ENCODE measurements at places on chromosomes 4 and X.
A peak's percentile ranks its signal among the peaks of the same experiment; 100 is the strongest.

- no peak for DNase-seq
Observed at GRCh38 chr4:2686379-2687265, 69.5 kb downstream of the TNIP2 start.

DNA sequence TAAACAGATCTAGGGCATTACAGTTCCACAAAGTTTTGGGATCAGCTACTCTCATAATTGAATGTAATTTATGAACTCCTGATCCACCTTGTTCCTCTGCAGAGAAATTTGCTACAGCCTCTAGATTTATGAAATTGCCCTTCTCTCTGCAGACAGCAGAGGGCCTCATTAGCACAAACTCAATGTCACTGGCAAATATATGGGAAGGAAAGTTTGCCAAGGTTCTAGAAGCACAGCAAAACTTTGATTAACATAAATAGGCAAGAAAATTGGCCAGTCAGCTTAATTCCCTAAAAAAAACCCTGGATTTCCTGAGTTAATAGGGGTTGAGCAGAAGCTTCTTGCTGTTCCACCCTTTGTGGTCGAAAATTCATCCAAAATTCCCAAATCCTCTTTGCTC is 31.5 kb downstream of the PRPS1 start:
- peak; percentile 32 for DNase-seq

GRCh38 chrX:12910423-12911121 is 4.2 kb downstream of the TLR8 start:
- DNase-seq: no peak

DNA sequence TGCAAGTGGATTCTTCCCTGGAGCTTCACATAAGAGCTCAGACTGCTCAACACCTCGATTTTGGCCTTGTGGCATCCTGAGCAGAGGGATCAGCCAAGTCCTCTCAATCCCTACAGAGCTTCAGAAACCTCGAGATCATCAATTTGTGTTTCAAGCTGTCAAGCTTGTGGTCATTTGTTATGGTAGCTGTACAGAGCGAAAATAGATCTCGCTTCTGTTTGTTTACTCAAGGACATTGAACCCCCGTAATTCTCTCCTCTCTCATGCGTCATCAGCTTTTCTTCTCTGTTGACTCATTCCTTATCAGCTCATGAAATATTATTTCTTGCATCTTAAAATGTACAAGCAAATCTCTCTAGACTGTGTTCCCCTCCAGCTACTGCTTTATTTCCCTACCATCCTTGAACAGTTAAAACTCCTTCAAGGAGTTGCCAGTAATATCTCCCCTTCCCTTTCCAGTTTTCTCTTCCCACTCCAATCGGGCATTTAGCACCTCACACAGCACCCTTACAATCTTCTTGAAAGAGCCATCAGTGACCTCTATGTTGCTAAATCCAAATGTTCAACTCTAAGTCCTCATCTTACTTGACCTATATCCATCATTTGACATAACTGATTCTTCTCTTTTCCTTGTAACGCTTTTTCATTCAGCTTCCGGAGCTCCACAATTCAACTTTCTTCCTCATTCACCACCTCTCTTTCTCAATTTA is 106.2 kb upstream of the FAT1 start:
- DNase-seq: no peak

GRCh38 chrX:10482261-10482660 is 138.1 kb downstream of the MID1 start:
- no peak for DNase-seq

- no peak for DNase-seq
Observed at GRCh38 chrX:139126493-139126892, 404.0 kb upstream of the F9 start.

DNA sequence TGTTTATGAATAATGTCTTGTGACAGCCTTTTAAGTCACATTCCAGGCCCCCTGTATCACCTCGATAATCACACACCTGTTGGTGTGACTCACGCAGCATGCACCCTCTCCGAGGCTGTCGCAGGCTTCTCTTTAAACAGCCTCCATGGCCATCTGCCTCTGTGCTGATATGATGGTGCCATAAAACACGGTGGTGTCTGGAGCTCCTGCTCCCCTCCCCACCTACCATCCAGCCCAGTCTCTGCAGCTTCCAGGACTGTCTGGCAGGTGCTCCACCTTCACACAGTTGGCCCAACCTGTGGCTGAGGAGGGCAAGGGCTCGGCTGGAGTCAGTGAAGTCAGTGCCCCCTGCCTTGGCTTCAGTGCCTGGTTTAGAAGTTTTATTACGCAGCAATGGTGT is 173.8 kb upstream of the RPL34 start:
- DNase-seq: no peak

DNA sequence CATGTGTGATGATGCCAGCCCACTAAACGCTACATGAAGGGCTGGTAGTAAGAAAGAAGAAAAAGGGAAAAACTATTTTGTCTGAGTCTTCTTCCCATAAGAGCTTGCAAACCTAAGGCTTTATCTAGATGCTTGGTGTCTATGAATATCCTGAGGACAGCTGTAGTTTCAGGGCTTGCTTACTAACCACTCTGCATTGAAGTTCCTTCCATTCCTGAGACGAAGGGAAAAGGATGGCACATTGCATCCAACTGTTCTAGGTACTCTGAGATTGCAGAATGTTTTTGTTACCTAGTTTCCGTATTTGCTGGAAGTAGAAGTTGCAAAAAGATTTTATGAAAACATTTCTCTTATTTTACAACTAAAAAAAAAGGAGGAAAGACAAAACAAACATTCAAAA is 544.6 kb downstream of the IL15 start:
- no peak for DNase-seq

DNA sequence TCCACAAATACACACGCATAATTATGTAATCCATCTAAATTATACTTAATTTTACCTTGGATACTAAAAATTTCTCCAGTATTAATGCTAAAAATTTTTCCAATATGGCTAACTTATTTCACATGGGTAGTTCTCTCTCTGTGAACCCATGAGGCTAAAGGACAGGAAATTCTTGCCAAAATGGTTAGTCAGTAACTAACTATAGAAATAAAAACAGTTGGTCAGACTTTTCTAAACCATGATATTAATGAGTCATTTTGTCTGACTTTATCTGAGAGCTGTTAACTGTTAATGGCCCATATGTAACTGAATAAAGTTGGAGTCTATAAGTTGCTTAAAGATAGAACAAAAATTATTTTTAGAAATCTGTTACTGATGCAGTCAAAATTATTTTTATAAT is 549.4 kb downstream of the TLL1 start:
- DNase-seq: no peak

DNA sequence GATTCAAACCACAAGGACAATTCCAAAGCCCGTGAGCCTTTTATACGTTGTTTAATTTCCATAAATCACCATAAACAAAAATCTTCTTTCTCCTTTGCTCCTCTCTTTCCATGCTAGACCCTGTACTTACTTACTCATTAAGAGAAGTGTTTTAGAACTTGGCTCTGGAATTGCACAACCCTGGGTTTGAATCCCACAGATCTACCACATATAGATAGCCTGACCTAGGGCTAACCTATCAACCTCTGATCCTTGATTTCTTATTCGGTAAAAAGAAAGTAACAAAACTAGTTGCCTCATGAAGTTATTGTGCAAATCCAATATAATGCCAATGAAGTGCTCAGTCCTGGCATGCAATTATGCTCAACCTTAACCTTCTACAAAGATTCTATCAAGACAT is 68.8 kb downstream of the ZAR1 start:
- no peak for DNase-seq

- DNase-seq: no peak
Observed at GRCh38 chr4:119955256-119955655, 111.4 kb downstream of the MAD2L1 start.

All from activated naive CD4-positive, alpha-beta T cell treated with anti-CD3 and anti-CD28 coated beads, Interleukin-2, amount 10 ng/mL, durations not matched to agents 7 days and 5 days (primary cell).